Fibroblast of lung (primary cell): ENCODE measurements at places on chromosomes 16 and 17. TPM values are rescaled to one million over a fixed set of nuclear protein-coding genes. Genes with fewer than 3 reads are reported as not detected.

The KCNG4 gene
- total RNA-seq, result not detected in 2 replicates

The GNGT2 gene
- not detected in 2 replicates for total RNA-seq

The TBC1D3H gene
- not detected in 2 replicates for total RNA-seq

The MT4 gene
- total RNA-seq, result not detected in 2 replicates

The COX6A2 gene
- not detected in 2 replicates for total RNA-seq

The PRAC2 gene
- total RNA-seq, result not detected in 2 replicates

The TSNAXIP1 gene
- 1.2 and 1.5 TPM in 2 replicates for total RNA-seq

The IRF8 gene
- total RNA-seq, result 0.26 TPM in 1 of 2 replicates, not detected in the other

The PPP1R27 gene
- under 0.01 TPM in 1 of 2 replicates, not detected in the other for total RNA-seq

The SPNS3 gene
- not detected in 2 replicates for total RNA-seq

The CPPED1 gene
- 5.6 and 7.4 TPM in 2 replicates for total RNA-seq

The NOTUM gene
- total RNA-seq, result 0.50 and 0.51 TPM in 2 replicates

The NOG gene
- 0.51 and 0.99 TPM in 2 replicates for total RNA-seq

The FNDC8 gene
- not detected in 2 replicates for total RNA-seq

The P2RX5 gene
- 0.99 and 1.0 TPM in 2 replicates for total RNA-seq

The CPHXL2 gene
- total RNA-seq, result not detected in 2 replicates

The SPECC1 gene
- total RNA-seq, result 24.4 and 30.9 TPM in 2 replicates

The ERBB2 gene
- 24.7 and 33.9 TPM in 2 replicates for total RNA-seq

The CEP295NL gene
- 2.3 and 2.8 TPM in 2 replicates for total RNA-seq

The UNC13D gene
- 1.5 TPM in 2 replicates for total RNA-seq

The IRX3 gene
- 0.33 and 0.77 TPM in 2 replicates for total RNA-seq

The ATAD5 gene
- total RNA-seq, result 0.77 and 0.83 TPM in 2 replicates

The KRT36 gene
- not detected in 2 replicates for total RNA-seq

The SMIM5 gene
- under 0.01 and 0.17 TPM in 2 replicates for total RNA-seq

The CRYM gene
- total RNA-seq, result 0.26 and 0.50 TPM in 2 replicates

The EFCAB13 gene
- total RNA-seq, result 9.2 and 10.0 TPM in 2 replicates

The ANKRD40 gene
- total RNA-seq, result 34.4 and 34.5 TPM in 2 replicates

The CHTF8 gene
- 39.0 and 55.7 TPM in 2 replicates for total RNA-seq

The AOC2 gene
- total RNA-seq, result 0.26 and 0.33 TPM in 2 replicates

The USP43 gene
- total RNA-seq, result under 0.01 TPM in 2 replicates

The MAF gene
- total RNA-seq, result 26.7 and 27.7 TPM in 2 replicates

The CMTM2 gene
- not detected in 2 replicates for total RNA-seq

The TK2 gene
- total RNA-seq, result 57.5 and 73.7 TPM in 2 replicates

The PPL gene
- total RNA-seq, result 43.7 and 50.5 TPM in 2 replicates

The CACNA1G gene
- 0.26 and 0.99 TPM in 2 replicates for total RNA-seq

The ZNF597 gene
- 1.8 and 2.0 TPM in 2 replicates for total RNA-seq

The RPL19 gene
- 1,378 and 1,996 TPM in 2 replicates for total RNA-seq

The LPO gene
- total RNA-seq, result not detected in 2 replicates

The POLG2 gene
- 21.3 and 24.9 TPM in 2 replicates for total RNA-seq

The MYH1 gene
- not detected in 2 replicates for total RNA-seq
